Astrocyte of the spinal cord (primary cell): ENCODE measurements at places on chromosomes 1 and 21.
A peak's percentile ranks its signal among the peaks of the same experiment; 100 is the strongest.

- no peak for DNase-seq
Observed at GRCh38 chr1:65164633-65165032, 16.6 kb downstream of the AK4 start.

GRCh38 chr1:213751064-213751397, 236.7 kb upstream of the PROX1 start:
- no peak for DNase-seq

DNA sequence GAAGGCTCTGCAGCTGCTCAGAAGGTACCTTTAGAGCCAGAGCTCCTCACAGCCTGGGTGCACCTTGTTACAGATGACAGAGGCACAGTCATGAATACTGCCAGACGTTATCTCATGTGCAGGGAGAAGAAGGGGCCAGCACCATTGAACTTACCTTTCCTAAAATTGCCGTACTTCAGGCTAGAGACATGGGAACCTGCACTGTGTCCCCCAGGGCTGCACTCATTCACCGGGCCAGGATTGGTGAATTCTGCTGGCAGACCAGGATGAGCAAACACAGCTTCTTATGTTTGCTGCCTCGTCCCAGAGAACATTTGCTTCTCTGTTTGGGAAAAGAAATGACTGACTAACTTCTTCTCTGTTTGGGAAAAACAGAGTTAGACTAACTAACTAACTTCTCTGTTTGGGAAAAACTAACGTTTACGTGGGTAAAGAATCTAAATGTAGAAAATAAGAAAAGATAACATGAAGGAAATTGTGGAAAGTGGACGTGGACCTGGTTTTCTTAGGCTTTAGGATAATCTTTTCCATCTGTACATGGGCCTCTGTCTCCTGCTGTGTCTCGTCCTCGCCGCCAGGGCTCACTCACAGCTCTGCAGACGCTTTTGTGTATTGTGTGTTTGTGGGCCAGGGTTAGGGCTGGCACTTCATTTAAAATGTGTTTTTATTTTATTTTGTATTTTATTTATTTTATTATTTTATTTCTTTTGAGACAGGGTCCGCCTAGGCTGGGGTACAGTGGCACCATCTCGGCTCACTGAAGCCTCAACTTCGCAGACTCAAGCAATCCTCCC, 9.9 kb downstream of the OBSCN start:
- no peak for DNase-seq

DNA sequence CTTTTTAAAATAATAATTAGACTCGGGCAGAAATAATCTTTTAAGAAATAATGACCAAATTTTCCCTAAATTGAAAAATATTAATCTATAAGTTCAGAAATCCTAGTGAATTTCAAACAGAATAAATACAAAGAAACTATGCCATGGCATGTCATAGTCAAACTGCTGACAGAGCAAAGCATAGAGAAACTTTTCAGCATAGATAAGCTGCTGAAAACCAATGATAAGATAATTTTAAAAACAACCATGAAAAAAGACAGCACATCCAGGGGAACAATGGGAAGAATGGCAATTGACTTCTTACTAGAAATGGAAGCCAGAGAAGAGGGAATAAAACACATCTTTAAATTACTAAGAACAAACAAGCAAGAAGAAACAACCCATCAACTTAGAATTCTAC, 19.8 kb downstream of the CD1D start:
- DNase-seq: no peak

DNA sequence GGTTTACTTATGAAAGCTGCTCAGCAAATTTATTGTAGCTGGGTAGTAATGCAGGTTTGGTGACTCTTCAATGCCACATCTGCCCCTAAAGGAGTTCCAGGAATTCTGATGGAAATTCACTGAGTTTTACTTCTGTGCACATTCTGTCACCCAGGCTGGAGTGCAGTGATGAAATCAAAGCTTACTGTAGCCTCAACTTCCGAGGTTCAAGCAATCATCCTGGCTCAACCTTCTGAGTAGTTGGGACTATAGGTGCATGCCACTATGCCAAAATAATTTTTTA, 150.6 kb upstream of the RUNX1 start:
- no peak for DNase-seq

GRCh38 chr1:185843986-185844385, 109.8 kb downstream of the HMCN1 start:
- DNase-seq: no peak

GRCh38 chr1:29550119-29550841, 314.0 kb downstream of the PTPRU start:
- no peak for DNase-seq

GRCh38 chr1:166538646-166539045, 300.6 kb upstream of the POGK start:
- DNase-seq: no peak

GRCh38 chr1:39892601-39893595, 8.8 kb downstream of the MYCL start:
- peak; percentile 78 for DNase-seq

GRCh38 chr1:41629571-41629970, 145.1 kb upstream of the EDN2 start:
- DNase-seq: peak; percentile 94

- peak; percentile 100 for DNase-seq
Observed at GRCh38 chr1:68384321-68384813, 65.4 kb downstream of the RPE65 start.

DNA sequence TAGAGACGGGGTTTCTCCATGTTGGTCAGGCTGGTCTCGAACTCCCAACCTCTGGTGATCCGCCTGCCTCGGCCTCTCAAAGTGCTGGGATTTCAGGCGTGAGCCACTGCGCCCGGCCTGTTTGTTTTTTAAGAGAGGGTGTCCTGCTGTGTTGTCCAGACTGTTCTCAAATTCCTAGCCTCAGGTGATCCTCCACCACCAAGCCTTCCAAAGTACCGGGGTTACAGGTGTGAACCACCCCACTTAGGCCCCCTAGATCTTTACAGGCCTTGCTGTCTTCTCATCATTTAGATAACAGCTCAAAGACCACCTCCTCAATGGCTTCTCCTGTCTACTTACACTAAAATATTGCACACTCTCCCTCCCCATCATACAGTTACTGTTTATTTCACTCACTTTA, 6.3 kb downstream of the SESN2 start:
- no peak for DNase-seq

DNA sequence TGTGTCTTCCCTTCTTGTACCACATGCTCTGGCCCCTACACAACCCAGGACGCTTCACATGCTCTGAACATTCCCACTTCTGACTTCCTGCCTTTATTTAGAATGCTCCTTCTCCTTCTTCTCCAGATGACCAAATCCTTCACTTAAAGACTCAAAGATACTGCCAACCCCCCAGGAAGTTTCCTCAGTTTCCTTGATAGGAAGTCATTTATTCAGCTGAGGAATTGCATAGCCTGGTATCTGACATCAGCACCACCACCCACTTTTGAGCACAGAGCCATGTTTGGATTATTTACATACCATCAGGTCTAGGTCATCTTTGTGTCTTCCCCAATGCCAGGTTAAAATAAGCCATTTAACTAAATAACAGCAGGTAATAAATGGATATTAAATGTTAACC, 42.4 kb downstream of the GFI1 start:
- DNase-seq: peak; percentile 9

GRCh38 chr1:41840592-41841246, 78.0 kb downstream of the HIVEP3 start:
- peak; percentile 47 for DNase-seq

DNA sequence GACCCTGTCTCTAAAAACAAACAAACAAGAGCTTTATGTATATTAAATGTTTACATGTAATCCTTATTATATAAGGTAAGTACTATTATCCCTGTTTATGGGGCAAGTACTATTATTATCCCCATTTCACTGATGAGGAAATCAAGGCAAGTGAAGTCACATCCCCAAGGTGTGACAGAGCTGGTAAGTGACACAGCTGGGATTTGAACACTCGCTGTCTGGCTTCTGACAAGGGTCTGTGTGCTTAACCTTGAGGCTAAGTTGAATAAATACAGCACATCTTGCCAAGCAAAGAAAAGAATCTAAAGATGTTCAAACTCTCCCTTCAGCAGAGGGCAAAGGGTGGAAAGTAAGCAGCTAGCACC, 167.9 kb upstream of the IRF2BP2 start:
- DNase-seq: no peak

DNA sequence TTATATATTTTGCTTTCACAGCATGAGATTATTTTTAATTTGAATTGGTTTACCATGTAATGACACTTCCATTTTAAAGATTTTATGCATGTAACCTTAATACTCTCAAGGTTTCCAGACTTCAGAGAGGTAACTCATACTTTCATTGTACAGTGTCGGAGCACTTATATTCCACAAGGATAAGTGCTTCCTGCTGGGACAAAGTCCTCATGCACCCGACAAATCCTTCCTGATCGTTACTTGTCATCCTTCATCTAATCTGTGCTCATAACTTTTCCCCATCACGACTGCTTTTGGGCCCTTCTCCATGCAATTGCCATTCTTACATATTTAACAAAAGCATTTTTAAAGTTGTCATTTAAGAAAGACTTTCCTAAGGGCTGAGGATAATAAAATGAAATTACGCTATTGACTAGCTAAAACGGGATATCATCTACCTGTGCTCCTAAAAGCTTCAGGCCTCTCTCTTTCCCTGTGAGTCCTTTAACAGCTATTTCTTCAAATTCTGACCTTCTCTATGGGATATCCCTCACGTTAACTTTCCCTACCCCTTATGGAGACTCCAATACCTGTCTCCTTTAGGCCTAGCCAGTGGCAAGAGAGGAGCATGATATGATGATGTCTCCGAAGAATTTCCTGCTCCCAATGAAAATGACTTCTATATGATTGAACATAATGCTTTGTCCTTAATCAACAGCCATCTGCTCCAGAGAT, 59.3 kb downstream of the NCAM2 start:
- no peak for DNase-seq

DNA sequence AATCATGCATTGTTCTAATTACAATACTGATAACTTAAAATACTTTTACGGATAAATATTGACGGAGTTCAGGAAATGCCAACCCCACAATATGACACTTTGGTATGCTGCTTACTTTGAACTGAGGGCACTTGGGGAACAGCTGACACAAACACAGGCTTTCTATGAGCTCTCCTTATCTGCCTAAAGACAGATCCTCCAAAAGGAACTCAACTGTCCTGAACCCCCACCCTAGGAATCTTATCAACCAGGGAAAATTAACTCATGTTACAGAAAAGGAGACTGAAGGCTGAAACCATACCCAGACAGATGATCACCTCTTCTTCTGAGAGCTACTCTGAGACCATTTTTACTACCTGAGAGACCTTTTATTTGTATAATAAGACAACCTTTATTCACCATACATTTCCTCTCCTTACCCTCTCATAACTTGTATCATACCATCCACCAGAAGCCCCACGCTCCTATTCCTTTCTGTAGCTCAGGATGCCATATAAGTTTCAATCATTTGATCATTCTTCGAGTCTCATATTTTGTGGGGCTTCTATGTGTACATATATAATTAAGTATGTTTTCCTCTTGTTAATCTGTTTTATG, 239.5 kb downstream of the FAF1 start:
- DNase-seq: no peak

- no peak for DNase-seq
Observed at GRCh38 chr1:71044833-71045232, 2.8 kb downstream of the PTGER3 start.

- DNase-seq: no peak
Observed at GRCh38 chr1:21121764-21122471, 54.8 kb downstream of the EIF4G3 start.

DNA sequence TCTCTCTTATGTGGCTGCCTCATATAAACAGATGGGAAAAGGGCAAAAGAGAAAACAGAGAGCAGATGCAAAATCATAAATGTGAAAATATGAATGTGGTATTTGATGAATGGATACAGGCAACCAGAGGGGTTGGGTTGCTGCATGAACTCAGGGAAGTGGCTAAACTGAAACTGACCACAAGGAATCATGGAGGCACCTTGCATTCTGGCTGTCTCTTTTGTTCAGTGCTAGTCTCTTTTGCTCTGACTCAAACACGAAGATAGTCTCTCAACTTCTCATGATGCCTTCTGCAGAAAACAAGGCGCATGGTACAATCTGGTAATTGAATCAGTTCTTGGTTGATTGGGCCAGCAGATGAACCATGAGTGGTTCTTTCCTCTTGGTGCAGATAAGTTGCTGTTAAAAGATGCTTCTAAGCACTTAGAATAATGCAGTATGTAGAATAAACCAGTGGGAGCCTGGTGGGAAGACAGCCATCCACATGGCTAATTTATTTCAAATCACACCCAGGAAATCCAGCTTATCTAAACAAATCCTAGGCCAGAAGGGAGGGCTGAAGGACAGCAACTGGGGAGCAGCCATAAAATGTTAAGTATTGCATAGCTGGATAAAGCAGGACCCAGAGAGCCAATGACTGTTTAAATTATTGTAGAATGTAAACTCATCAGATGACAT, 64.2 kb downstream of the HLX start:
- no peak for DNase-seq

GRCh38 chr1:206766251-206766856, 4.2 kb upstream of the IL19 start:
- peak; percentile 95 for DNase-seq

DNA sequence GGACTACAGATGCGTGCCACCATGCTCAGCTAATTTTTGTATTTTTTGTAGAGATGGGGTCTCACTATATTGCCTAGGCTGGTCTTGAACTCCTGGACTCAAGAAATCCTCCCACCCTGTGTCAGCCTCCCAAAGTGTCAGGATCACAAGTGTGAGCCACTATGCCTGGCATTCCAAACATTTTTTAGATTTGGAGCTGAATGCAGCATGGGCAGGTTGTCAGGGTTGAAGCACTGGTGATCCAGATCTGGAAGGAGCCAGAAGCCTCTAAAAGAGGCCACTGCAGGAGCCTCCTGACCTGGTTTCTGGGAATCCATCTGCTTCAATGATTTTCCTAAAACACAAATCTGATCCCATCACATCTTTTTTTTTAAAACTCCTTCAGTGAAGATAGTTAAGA, 1.8 kb upstream of the CTPS1 start:
- no peak for DNase-seq

- no peak for DNase-seq
Observed at GRCh38 chr1:67651031-67651430, 34.0 kb upstream of the GADD45A start.

- DNase-seq: no peak
Observed at GRCh38 chr21:41873426-41873825, 5.7 kb downstream of the PRDM15 start.

- DNase-seq: no peak
Observed at GRCh38 chr21:35843911-35844667, 216.2 kb downstream of the SETD4 start.

GRCh38 chr1:220221269-220221668, 51.0 kb downstream of the RAB3GAP2 start:
- DNase-seq: no peak

- DNase-seq: no peak
Observed at GRCh38 chr1:109718495-109718894, 6.4 kb downstream of the GSTM5 start.

GRCh38 chr1:39393645-39394044, 97.8 kb upstream of the BMP8A start:
- DNase-seq: no peak

DNA sequence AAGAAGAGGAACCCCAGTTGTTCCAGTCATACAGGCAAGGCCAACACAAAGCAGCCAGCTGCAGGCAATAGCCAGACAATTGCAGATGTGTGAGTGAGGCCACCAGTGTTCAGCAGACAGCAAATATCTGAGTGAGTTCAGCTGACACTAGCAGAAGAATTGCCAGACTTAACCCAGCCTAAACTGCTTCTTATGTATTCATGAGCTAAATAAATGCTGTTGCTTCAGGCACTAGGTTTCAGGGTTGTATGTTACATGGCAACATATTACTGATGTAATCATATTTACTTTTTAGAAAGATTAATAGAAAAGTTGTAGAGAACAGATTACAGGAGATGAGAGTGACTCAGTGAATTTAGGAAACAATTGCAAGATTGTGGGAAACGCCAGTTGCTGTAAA, 129.8 kb upstream of the CHODL start:
- DNase-seq: no peak
